ENCODE measurements at places on chromosomes 4 and X. TPM values are rescaled to one million over a fixed set of nuclear protein-coding genes. Genes with fewer than 3 reads are reported as not detected.

Gene AMTN
- total RNA-seq = not detected

Gene CWH43
- total RNA-seq = not detected

Gene IL2RG
- total RNA-seq = not detected

Gene VCX2
- total RNA-seq = not detected

Gene CYTL1
- total RNA-seq = 9.3 TPM

Gene NAA11
- total RNA-seq = not detected

Gene ZNF330
- total RNA-seq = 16.6 TPM

Gene TMEM31
- total RNA-seq = not detected

Gene MAGEA1
- total RNA-seq = not detected

Gene TRPC3
- 0.51 TPM for total RNA-seq

Gene C4orf54
- total RNA-seq = not detected

Gene HEPH
- total RNA-seq = 6.1 TPM

Gene BGN
- 86.5 TPM for total RNA-seq

Gene SERTM2
- not detected for total RNA-seq

Gene UBA1
- total RNA-seq = 218 TPM

Gene COX7B2
- total RNA-seq = not detected

Gene HPGDS
- total RNA-seq = not detected

Gene MXRA5
- 25.9 TPM for total RNA-seq

Gene ACOX3
- total RNA-seq = 20.9 TPM

Gene USP17L21
- total RNA-seq = not detected

Gene FGB
- total RNA-seq = 35.5 TPM

Gene ENPP6
- total RNA-seq = not detected

Gene AWAT2
- total RNA-seq = not detected

Gene NDP
- total RNA-seq = not detected

Gene TMEM128
- 20.2 TPM for total RNA-seq

Gene UCP1
- not detected for total RNA-seq

Gene INTS6L
- total RNA-seq = 3.2 TPM

Gene FAM50A
- total RNA-seq = 46.1 TPM

Gene NR0B1
- total RNA-seq = 0.65 TPM

Gene PGRMC1
- total RNA-seq = 158 TPM

Gene HSD17B13
- not detected for total RNA-seq

Gene TMEM271
- not detected for total RNA-seq

Gene FAM193A
- total RNA-seq = 17.0 TPM

Gene HDX
- 3.7 TPM for total RNA-seq

Gene HSFX1
- total RNA-seq = 0.81 TPM

Gene RPA4
- total RNA-seq = 0.13 TPM

Gene NUDT10
- 4.2 TPM for total RNA-seq

Gene EPHA5
- total RNA-seq = 0.25 TPM

Gene FAM156B
- total RNA-seq = 14.7 TPM

Gene MED28
- total RNA-seq = 4.2 TPM

Gene CENPVL1
- total RNA-seq = not detected

Gene DSPP
- total RNA-seq = not detected

Gene PF4V1
- total RNA-seq = not detected

Gene SLC25A14
- total RNA-seq = 8.5 TPM

Gene DRD5
- total RNA-seq = not detected

Gene CXCL1
- total RNA-seq = 35.5 TPM

Gene GSX2
- not detected for total RNA-seq
